Anterior cingulate cortex (tissue), 58 donors: ENCODE measurements at places on chromosomes 4 and X.

DNA sequence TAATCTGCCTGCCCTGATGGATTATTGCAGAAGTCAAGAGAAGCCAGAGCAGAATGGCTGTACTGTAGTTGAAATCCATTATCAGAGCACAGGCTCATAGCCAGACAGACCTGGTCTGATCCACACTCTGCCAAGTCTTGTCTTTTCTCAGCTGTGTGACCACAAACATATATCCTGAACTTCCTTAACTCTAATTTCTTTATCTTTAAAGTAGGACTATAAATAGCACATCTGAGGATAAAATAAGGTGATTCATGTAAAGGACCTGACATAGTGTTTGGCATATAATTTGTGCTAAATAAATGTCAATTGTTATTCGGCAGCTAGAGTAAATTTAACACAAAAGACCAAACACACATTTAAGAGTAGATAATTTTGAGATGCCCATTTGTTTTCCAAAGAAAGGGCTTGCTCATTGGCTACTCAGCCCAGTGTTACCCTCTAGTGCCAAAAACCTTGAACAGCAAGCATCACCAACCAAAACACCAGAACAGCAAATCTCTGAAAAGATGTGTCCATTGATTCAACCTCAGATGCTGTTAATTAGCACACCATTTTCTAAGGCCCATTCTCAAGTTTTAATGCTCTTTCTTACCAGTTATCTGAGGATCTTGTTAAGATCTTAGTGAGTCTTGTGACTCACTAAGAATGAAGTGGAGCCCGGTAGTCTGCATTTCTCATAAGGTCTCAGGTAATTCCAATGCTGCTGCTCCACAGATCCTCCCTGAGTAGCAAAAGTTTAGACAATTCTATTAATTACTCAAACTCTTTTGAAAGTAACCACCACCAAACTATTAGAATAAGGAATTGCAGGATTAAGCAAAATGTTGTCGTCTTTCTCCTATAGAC is 108.8 kb downstream of the HHIP start:
- DNase-seq = no peak

DNA sequence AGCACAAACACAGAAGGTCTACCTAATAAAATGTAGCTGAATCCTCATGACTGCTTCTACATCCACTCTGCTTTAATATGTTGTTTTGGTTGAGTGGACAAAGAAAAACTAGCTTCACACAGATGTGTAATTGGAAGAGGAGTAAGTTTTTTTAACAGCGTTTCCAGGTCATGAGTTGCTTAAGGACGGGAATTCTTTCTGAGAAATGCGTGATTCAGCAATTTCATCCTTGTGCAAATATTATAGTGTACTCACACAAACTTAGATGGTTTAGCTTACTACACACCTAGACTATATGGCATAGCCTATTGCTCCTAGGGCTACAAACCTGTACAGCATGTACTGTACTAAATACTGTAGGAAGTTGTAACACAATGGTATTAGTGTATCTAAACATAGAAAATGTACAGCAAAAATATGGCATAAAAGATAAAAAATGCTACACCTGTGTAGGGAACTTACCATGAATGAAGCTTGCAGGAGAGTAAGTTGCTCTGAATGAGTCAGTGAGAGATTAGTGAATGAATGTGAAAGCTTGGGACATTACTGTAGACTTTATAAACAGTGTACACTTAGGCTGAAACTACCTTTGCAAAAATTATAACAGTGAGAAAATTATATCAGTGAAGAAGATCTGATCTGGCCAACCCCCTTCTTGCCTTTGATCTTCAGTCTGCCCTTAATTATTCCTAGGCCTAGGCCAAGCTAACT is 70.8 kb upstream of the IL15 start:
- no peak for DNase-seq

DNA sequence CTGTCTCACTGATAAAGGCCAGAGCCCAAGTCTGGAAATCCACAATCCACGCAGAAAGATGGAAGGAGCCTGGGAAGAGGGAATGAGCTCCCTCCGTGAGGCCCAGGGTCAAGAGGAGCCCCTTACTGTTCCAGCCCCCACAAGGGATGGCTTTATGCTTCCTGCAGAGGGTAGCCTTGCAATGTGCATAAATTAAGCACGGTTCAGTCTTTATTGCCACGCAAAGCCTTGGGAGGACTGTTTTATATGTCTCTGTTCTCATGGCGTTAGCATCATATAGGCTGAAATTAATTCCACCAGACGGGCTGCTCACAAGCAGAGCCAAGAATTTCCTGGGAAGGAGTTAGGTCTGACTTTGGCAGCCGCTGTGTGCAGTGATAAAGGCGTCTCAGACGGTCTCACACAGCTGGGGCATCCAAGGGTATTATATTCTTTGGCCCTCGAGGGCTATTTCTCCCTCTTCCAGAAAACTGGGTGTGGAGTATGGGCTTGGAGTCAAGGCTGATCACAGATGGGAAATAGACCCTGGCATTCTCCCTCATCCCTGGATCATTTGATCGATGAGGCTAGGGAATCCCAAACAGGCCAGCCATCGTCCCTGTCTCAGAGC is 38.5 kb downstream of the CYTL1 start:
- DNase-seq = no peak

DNA sequence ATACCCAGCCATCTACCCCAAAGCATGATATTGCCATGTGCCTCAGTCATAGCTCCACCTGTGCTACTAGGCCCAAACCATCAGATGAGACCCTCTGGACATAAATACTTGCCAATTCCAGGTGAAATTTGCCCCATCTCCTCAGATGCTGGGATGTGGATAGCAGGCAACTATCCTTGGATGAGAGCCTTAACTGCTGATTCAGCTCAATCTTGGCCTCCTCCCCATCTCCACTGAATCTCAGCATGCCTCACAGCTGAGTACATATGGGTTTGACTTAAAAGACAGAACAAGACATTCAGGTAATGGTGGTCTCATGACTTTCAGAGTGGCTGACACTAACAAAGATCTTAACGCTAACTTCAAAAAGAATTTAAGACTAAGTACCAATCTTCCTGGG is 50.8 kb upstream of the KLHL13 start:
- DNase-seq = no peak

GRCh38 chrX:11103751-11104150 is 7.4 kb upstream of the HCCS start:
- no peak for DNase-seq

DNA sequence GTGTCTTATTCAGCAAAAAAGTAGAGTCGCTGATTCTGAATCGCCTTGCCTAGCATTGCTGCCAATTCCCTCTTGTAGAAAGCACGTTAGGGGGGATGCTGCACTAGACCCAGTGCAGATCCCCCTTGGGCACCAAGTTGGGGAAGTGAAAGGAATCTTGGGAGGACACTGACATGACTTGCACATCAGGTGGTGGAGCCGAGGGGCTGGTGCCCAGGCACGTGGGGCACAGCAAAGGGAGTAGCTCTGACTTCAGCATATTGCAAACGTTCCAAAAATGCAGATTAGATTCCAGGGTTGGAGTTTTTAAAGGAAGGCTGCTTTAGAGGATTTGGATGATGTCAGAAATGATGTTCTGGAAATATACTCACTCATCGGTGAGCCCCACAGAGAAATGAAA is 47.4 kb upstream of the GPM6B start:
- DNase-seq = peak; percentile 8

- DNase-seq = no peak
These were observed 8.7 kb downstream of the DKK2 start for GRCh38 chr4:107027379-107027778.

GRCh38 chr4:40379248-40379647 is 44.1 kb downstream of the CHRNA9 start:
- no peak for DNase-seq

- no peak for DNase-seq
These were observed 119.7 kb upstream of the NWD2 start for GRCh38 chr4:37124800-37125199.

- no peak for DNase-seq
These were observed 260.0 kb downstream of the PACRGL start for GRCh38 chr4:20960291-20960690.

- no peak for DNase-seq
These were observed 230.6 kb downstream of the NSUN7 start for GRCh38 chr4:40980318-40980883.

DNA sequence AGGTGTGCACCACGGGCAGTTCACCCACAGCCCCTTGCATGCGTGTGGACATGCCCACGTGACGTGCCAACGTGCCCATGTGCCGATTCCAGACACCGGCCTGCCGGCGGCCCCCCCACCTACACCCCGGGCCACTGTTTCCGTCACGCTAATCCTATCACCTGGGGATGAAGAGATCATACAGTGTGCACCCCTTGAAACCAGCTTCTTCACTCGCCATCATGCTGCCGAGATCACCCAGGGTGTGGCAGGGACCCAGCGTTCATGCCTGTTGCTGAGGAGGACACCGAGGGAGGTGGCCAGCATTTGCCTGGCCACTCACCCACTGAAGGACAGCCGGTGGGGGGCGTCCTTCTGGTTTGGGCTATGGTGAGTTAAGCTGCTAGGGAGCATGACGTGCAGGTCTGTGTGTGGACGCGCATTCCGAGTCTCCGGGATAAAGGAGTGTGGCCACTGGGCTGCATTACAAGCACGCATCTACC is 14.1 kb downstream of the CTBP1 start:
- DNase-seq = no peak

GRCh38 chr4:36243355-36244256 is 708 bp downstream of the ARAP2 start:
- DNase-seq = peak; percentile 51

GRCh38 chr4:99301376-99302164 is 10.8 kb upstream of the ADH1A start:
- no peak for DNase-seq

DNA sequence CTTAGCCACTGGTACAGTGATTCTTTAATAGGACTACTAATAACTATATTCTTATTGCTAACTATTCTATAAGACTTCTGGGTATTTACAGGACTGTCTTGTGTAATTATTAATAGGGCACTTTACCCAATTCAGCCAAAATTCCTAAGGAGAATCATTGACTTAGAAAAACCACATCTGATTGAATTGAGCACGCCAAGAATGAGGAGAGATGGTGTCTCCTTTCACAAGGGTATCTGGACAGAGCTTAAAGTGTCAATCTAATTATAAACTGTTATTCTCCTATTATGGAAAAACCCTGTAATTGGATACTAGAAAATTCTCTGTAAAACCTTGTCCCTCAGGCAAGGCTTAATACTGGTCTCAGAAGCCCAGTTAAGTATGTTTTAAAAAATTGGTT is 111.1 kb upstream of the TLL1 start:
- no peak for DNase-seq

GRCh38 chr4:76301068-76301774 is 5.3 kb upstream of the STBD1 start:
- peak; percentile 11 for DNase-seq
